ENCODE measurements at places on chromosomes 1 and 21.

DNA sequence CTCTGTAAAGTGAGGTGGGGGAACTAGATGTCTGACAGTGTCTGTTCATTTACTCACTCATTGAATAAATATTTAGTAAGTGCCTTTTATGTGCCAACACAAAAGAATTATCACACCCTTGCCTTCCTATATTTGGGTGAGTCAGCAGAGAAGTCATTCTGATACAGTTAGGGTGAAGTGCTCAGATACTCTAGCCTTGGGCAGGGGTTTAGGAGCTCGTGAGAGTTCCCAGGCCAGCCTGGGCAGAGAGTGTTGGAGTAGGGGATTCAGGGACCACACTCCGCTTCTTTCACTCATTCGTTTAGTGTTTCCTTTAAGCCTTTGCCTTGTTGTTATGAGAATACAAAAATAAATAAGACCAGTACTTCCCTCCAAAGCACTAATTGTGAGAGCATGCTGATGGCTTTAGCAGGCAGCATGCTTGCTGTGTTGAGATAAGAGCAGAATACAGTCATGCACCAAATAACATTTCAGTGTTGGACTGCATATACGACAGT is 83.9 kb downstream of the DYRK1A start:
- DNase-seq: no peak

GRCh38 chr1:50148142-50148923 is 39.6 kb downstream of the ELAVL4 start:
- no peak for DNase-seq

GRCh38 chr1:24195874-24196273 is 8.8 kb upstream of the IFNLR1 start:
- no peak for DNase-seq

DNA sequence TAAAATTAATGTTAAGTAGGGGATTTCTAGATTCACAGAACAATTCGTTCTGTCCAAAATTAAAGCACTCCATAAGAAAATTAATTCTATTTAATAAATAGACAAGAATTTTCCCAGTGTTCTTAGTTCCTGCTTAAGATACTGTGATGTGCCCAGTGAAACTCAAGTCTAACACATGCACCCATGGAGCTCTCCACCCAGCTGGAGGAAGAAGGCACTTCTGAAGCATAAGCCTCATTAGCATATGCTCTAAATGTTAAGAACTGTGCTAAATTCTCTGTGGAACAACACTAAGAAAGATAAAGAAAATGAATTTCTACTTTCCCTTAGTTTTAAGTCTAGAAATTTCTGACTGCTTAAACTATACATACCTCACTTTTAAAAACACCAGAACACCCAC is 71.2 kb downstream of the TTLL7 start:
- no peak for DNase-seq

DNA sequence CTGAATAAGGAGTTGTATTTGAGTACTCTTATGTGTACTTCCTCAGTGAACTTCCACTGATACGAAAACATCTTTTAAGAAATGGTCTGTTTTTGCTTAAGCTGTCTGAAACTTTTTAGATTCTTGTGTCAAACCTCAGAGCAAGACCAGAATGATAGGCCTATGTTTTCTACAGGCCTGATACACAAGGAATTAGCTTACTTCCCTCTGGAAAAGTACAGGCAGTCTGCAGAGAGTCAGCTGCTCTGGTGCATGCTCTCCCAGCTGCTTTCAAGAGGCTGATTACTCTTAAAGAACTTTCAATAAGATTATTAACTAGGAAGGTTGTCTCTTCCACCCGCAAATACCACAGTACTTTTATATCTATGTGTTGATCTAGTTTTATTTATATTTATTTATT is 9.5 kb downstream of the SNX27 start:
- DNase-seq: no peak

DNA sequence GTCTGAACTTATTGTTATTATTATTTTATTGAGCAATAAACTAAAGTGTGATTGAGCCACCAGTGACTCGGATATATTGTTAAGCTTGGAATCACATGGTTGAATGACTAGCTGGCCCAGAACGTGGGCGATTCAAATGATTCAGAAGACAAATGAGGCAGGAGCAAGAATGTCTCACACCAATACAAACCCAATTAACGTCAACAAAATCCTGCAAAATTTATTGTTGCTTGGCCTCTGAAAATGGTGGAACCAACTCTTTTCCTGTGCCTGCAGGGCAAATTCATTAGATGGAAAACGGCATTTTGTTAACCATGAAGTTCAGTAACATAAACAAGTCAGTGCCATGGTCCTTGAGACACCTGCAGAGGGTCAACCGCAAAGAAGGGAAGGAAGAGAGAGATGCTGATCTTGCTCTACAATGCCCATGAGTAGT is 482.0 kb downstream of the SETD4 start:
- no peak for DNase-seq

GRCh38 chr21:32612999-32613337 is 791 bp upstream of the CFAP298 start:
- no peak for DNase-seq

- DNase-seq: peak; percentile 24
These were observed 1.4 kb upstream of the DENND2C start for GRCh38 chr1:114671011-114671938.

All from CD4-positive, alpha-beta T cell treated with Interleukin-21 for 1 hour (primary cell).